ENCODE measurements at places on chromosomes 13 and 19. TPM values are rescaled to one million over a fixed set of nuclear protein-coding genes. Genes with fewer than 3 reads are reported as not detected.

PPP1R13L gene
- 7.4 TPM for total RNA-seq

TGFBR3L gene
- 1.1 TPM for total RNA-seq

GRCh38 chr13:47661076-47661475 lies 340.0 kb downstream of the SUCLA2 start:
- no peak overlapping the region for H3K4me3 ChIP-seq
- no peak for DNase-seq
- H3K4me1 ChIP-seq = no peaks in the 10 kb centered on the region

- peaks cover 25% of the 10 kb centered on the region for H3K4me1 ChIP-seq
- H3K27me3 ChIP-seq = no peaks in the 10 kb centered on the region
- no peak overlapping the region for H3K27ac ChIP-seq
- DNase-seq = no peak
Observed at GRCh38 chr19:2633693-2634075, 68.8 kb downstream of the GNG7 start.

DNA sequence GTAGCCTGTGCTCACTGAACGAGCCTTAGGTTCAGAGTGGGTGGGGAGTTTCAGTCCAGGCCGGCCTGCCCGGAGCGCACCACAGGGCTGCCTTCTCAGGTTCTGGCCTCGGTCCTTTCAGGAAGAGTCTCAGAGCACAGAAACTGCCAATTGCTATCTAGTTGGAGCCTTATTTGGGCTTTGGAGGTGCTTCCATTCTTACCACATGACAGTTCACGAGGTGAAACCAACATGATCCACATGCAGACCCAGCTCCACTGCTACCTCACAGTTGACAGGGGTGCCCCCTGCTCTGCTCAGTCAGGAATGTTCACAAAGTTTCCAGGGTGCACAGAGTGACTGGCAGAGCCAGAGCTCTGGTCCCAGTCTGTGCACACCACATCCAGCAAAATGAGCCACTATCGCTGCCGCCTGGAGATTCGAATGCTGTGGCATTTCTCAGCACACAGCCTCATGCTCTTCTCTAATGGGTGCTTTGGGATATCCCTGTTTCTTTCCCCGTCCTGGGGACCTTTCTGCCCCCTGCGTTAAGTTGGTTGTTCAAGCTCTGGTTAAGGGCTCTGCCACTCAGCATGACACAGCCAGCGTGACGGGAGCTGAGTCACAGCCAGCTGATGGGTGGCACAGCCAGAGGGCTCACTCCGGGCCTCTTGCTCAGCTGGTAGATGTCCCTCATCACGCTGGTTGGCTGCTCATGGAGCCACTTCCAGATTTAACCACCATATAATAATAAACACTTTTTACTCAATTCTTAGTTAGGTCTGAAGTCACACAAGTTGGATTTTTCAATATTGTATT lies 7.5 kb upstream of the SACS start:
- peaks cover 3% of the 10 kb centered on the region for H3K27me3 ChIP-seq
- no peaks in the 10 kb centered on the region for H3K36me3 ChIP-seq

All from CD4-positive, CD25-positive, alpha-beta regulatory T cell (primary cell).